ENCODE measurements at places on chromosomes 2 and 18. TPM values are rescaled to one million over a fixed set of nuclear protein-coding genes. Genes with fewer than 3 reads are reported as not detected.

LRRC30 gene
- total RNA-seq, result not detected

RESP18 gene
- not detected for total RNA-seq

PCARE gene
- not detected for total RNA-seq

ZNF385B gene
- total RNA-seq, result 1.1 TPM

FAM237A gene
- total RNA-seq, result not detected

CCDC88A gene
- total RNA-seq, result 26.7 TPM

LIPG gene
- total RNA-seq, result 61.4 TPM

TUBA3D gene
- not detected for total RNA-seq

DNA sequence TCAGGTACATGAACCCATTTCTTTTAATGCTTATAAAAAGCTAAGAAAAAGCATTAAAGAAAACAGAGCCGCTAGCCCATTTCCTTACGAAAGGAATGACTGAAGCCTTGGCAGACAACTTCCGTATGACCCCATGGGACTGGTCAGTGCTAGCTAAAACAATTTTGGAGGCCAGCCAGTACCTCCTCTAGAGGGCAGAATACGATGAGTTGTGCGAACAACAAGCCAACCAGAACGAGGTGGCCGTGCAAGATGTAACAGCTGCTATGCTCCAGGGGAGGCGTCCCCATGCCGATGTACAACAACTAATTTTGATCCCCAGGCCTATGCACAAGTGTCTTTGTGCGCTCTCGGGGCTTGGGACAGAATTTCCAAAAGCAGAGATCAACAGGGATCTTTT lies 16.7 kb downstream of the MAP3K2 start:
- DNase-seq, result no peak

GRCh38 chr2:204665771-204666170 lies 120.5 kb downstream of the PARD3B start:
- no peak for DNase-seq

DNA sequence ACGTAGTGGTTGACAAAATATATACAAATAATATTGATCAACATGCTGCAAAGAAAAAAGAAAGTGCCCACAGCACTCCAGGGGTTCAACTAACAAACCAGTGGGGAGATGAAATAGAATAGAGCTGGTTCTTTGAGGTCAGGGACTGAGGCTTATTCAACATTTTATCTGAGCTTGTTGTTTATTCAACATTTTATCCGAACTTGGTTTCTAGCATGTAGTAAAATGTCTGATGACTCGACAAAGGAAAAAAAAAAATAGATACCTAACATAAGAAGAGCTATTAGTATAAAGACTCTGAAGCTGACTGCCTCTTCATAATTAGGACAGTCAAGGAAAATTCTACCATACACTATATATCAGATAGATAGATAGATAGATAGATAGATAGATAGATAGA lies 440.9 kb downstream of the NRXN1 start:
- no peak for DNase-seq

DNA sequence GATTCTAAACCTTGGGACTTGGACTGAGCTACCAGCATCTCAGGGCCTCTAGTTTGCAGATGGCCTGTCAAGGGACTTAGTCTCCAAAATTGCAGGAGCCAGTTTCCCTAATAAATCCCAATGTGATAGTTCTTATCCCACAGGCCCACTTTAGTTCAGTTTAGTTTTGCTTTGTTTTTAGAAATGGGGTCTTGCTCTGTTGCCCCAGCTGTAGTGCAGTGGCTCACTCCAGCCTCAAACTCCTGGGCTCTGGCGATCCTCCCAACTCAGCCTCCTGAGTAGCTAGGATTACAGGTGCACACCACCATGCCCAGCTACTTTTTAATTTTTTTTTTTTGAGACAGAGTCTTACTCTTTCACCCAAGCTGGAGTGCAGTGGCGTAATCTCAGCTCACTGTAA lies 2.6 kb upstream of the SF3B1 start:
- DNase-seq, result no peak

DNA sequence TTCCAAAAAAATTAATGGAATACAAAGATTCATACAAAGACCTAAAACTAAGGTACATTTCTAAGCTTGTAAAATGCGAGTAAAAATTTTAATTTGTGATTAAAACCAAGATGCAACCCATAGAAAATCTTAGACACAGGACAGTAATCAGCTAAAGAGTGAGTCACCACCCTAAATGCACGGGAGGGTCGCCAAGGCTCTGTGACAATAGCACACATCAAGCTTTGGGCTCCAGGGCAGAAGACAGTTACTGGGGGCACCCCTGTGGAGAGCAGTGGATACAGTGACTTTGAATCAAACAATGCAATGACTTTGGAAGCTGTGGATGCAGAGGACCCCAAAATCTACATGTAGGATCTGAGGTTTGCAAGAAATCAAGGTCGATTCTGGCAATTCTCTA lies 7.5 kb downstream of the FLACC1 start:
- no peak for DNase-seq

DNA sequence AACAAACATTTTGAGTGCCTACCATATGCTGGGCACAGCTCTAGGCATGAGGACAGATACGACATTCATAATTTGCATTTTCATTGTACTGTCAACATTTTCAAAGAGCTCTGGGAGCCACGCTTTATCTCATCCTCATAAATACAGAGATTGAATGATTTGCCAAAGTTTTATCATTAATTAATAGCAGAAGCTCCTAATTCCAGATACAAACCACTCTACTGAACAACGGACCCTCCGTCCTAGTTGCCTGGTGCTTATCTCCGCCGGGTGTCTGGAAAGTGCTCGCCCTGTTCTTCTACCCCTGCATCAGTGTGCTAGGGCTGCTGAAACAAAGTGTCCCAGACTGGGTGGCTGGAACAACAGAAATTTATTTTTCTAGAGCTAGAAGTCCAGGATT lies 23.8 kb downstream of the SERTAD2 start:
- DNase-seq, result no peak

GRCh38 chr2:168090366-168091135 lies 156.8 kb downstream of the STK39 start:
- DNase-seq, result no peak

DNA sequence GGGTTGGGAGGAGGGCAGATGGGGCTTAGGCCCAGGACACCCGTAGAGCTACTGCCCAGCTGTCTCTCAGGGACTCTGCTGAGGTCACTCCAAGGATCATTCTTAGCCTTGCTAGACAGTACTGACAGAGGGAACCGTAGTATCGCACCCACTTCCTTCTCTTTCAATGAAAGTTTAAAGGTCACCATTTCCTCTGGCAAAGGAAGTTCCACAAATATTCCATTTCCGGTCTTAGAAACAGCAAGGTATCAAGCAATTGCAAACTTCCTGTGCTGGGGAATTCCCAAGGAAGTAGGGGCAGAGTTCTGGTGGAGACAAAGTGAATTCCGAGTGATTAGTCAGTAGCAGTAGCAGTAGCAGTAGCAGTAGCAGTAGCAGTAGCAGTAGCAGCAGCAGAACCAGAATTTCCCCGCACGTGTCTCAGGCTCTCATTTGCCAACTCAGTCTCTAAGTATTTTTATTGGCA lies 24.7 kb downstream of the IL1B start:
- peak; percentile 94 for DNase-seq

DNA sequence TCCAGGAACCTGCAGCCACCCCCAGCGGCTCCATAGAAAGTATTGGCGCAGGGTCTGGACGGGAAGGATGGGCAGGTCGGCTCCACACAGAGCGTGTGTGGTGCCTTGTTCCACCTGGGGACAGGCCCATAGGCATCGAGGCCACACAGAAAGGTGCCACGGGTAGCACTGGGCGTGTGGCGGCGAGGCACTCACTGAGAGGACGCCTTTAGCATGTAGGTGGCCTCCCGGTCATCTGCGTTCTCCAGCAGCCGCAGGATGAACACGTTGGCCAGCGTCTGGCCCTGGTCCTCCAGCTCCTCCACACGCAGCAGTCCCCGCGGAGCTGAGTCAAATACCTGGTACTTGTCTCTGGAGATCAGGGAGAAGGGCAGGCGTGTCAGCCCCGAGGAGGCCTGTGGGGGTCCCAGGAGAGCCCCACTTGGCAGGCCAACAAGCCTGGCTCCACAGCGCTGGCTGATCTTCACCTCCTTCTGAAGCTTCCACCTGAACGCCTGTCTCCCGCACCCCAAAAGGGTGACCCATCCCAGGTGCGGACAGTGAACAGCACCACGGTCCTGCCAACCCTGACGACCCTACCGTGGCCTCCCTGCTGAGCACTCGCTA lies 13.2 kb downstream of the SNORC start:
- DNase-seq, result no peak

GRCh38 chr18:48946329-48946835 lies 4.4 kb downstream of the SMAD7 start:
- DNase-seq, result peak; percentile 96

DNA sequence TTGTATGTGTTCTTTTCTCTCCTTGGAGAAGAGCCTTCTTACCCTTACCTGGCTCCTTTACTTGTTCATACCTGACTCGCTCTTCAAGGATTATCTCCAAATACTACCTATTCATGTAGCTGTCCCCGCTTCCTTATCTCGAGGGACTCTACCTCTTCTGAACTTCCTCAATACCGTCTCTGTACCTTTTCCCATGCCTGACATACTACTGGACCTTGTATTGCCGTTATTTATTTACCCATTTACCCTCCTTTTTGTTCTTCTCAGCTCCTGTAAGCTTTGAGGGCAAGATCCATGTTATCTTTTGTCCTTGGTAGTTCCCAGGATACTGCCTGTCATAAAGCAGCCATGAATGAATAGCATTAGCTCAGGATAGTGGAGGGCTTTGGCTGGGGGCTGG lies 32.5 kb downstream of the KCNS3 start:
- DNase-seq, result no peak

DNA sequence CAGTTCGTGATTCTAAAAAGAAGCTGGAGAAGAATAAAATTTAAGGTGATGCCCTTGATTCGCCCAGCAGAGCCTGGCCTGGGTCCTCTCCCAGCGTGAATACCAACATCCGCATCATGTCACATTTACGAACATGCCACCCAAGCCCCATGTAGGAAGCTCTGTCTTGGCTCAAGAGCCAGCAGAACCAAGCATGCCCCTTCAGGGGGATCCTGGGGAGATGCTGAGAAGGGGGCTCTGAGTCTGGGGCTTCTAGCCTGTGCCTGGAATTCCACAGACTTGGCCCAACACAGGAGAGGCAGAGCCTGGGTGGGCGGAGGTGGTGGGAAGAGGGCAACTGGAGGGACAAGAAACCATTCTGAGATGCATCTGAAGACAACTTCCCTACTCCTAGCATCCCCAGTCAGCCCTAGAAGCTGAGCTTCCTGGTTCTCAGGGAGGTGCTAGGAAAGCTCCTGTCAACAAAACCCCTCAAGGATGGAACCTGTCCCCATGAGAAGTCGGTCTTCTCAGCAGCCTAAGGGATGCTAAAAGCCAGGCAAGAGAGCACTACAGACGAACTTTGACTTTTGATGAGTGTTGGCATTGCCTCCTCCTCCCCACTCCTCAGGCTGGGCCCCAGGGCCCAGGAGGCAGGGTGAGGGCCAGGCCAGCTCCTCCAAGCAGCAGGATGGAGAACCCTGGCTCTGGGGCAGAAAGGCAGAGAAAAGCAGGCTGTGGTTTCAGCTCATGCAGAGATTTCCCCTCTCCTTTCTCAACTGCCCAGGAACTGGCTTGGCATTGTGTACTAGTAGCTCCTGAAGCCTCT lies 57.9 kb downstream of the POLR1A start:
- DNase-seq, result no peak

GRCh38 chr18:56083523-56084287 lies 495.7 kb upstream of the TCF4 start:
- no peak for DNase-seq

DNA sequence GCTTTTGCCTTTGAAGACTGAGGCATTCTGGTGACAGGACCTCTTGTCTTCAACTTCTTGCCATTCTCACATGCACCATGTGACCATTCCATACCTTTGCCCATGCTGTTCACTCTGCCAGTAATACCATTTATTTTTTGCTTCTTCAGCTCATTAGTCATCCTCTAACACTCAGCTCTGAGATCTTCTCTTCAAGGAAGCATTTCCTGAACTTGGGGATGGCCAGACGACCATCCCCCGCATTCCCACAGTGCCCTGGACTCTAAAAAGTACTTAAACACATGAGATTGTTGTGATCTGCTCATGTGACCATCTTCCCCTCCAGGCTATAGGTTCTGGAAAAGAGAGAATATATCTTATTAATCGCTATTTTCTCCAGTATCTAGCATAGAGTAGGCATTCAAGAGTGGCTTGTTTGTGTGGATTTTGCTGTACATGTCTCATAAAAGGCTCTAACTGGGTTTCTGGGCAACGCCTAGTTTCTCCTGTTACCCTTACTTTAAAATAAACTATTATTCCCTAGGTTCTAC lies 33.9 kb downstream of the PAX3 start:
- no peak for DNase-seq

DNA sequence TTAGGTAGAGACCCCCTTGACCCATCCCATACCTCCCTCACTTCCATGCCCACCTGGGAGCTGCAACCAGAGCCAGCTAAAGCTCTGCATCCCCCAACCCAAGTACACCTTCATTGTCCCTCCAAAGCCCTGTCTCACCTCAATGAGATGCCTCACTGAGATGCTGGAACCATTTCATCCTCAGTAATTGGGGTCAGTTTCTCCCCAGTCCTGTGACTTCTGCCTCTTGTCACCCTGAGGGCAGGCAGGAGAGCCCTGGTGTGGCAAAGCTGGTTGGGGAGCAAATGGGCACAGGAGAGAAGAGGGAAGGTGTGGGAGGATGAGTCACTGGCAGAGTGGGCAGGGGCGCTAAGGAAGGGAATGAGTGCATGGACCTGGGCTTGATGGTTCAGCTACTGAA lies 27.9 kb upstream of the NT5DC4 start:
- DNase-seq, result peak; percentile 41
